ENCODE measurements at places on chromosomes 12 and 14.

DNA sequence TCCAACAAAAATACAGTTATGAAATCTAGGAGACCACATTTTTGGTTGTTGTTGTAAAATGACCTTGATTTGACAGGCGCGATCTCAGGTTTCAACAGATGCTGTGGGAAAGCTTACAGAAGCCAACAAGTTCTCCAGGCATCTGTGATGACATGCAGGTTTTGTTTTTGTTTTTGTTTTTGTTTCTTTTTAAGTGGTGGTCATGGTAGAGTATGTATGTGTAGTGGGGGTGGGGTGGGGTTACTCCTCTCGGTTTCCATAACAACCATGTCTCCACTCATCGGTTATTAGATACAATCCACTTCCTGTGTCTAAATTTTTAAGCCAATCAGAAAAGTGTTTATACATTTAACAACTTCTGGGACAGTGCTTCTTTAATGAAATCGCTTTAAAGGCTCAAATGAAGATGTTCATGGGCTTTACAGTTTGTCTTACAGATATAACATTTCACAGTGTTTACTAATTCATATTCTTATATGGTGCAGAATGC, 199.9 kb upstream of the FOXN3 start:
- DNase-seq, result no peak

GRCh38 chr14:104404922-104405321, 174.6 kb upstream of the C14orf180 start:
- no peak for DNase-seq

- DNase-seq, result no peak
Observed at GRCh38 chr14:77082356-77082755, 15.7 kb upstream of the CIPC start.

- DNase-seq, result no peak
Observed at GRCh38 chr12:34389378-34390170, 367.3 kb downstream of the ALG10 start.

- DNase-seq, result peak; percentile 32
Observed at GRCh38 chr12:29066011-29066588, 83.0 kb upstream of the FAR2 start.

- no peak for DNase-seq
Observed at GRCh38 chr12:3193755-3194154, 116.6 kb downstream of the TSPAN9 start.

GRCh38 chr14:85599939-85600338, 70.0 kb downstream of the FLRT2 start:
- DNase-seq, result no peak

DNA sequence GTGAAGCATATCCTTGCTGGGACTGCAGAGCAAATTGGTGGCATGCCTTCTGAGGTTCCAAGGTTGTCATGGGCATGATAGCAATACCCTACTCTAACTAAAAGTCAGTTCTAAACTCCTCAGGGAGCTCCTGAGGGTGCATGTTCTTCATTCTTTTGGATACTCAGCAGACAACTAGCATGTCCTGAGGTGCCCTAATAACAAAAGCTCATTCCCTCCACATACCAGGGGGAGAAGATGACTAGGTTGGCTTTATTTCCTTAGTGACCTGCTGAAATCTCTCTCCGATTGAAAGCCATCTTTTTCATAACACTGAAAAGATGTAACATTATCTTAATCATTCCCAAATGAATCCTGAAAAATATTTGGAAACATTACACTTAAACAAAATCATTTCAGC, 188.7 kb upstream of the IGF1 start:
- DNase-seq, result no peak

DNA sequence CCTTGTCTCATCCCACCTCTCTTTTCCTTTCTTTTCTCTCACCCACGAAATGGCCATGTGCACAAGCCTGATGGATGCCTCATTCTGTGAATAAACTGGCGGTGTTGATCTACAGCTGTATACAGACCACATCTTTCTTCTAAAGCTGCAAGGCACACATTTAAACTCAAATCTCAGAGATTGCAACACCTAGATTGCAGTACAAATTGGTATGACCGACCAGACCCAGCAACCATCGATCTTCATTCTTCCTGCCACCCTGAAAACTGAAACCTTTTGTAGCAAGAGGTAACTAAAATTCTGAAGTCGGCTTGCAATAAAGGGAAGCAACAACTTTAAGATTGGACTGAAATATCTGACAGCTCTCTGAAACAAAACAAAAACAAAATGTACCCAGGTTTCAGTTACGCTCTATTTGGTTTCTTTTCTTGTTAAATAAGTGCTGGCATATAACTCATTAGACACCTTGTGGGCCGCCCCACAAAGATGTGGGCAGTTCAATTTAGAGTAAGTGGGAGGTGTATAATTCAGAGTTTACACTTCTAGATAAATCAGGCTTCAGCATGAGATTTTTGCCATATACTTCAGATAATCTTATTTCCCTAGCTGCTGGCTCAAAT, 390.0 kb upstream of the NOVA1 start:
- DNase-seq, result no peak

DNA sequence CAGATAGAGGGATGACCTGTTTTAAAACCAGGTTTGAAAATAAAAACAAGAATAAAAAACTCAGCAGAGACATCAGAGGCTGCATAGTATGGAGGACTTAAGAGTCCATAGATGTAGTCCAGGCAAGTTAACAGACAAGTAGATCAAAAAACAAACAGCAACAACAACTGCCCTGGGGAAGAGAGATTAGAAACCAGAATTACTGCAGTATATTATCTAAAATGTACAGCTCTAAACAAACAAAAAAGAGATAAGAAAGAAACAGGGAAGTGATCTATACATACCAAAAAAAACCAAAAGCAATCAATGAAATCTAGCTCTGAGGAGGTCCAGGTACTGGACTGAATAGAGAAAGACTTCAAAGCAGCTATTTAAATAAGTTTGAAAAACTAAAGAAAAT, 48.8 kb downstream of the ACSM4 start:
- no peak for DNase-seq

DNA sequence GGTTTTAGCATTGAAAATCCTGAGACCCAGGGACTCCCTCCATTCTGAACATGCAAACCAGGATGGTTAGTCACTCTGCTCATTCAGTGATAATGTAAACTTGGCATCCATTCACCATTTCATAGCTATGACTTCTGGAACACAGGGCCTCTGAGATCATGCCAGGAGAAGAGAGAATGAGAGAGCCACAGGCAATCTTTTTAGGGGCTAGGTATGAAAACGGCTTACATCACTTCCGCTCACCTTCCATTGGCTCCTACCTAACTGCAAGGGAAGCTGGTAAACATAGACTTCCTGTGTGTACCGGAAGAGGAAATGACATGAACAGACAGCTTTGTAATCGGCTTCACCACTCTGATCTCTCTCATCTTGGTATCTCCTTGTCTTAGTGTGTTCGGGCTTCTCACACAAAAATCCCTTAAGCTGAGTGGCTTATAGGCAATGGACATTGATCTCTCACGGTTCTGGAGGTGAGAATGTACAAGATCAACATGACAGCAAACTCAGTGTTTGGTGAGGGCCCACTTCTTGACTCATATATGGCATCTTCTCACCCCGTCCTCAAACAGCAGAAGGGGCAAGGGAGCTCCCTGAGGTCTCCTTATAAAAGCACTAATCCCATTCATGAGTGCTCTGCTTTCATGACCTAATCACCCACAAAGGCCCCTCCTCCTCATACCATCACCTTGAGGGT, 465.9 kb upstream of the TBX3 start:
- no peak for DNase-seq

DNA sequence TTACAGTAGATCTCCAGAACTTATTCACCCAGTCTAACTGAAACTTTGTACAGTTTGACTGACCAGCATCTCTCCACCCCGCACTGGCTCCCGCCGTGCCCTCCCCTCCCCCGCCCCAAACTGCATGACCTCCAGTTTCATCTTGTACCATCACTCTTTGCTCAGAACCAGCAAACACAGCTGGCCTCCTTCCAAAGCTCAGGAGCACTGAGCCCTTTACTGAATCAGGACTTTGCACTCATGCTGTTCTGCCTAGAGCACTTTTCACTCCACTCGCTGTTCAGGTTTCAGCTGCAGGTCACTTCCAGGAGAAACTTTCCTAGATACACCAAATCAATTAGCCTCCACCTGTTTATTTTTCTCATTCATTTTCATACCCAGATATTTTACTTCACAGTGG, 455.3 kb upstream of the PDE3A start:
- DNase-seq, result no peak

- no peak for DNase-seq
Observed at GRCh38 chr14:59464486-59465315, 479 bp downstream of the GPR135 start.

DNA sequence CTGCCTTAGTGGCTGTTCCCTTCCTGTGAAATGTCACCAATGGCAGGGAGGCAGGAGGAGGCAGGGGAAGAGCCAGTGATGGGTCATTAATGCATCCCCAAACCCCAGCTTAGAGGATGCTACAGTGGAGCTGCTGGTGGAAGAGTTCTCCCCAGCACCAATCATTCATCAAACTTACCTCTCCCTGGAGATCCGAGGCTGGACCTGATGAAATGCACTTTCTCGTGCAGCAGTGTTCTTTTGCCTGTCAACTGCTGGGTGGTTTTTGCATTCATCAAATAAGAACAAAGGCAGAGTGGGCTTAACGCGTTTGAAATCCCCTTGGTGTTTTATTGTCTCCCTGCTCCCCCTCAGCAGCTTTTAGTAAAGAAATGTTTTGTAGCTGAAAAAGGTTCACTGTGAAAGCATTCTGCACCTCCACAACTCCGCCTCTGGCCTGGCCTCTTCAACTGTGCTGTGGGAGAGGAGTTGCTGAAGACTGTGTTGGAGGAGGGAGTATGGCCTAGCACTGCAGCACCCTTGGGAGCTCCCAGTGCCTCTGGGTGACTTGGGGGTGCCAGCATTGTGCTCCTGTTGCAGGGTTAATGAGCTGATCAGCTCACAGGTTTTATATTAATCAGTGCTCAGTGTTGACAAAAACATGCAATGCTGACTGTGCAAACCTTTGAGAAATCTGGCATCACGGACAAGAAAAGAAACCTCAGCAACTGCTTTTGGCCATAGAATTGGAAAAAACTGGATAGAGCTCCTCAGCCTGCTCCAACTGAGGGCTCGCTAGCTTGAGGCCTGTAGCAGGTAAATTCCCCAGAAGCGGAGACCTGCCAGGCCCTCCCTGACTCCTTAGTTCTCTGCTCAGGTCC, 14.4 kb downstream of the TSPAN9 start:
- DNase-seq, result no peak

DNA sequence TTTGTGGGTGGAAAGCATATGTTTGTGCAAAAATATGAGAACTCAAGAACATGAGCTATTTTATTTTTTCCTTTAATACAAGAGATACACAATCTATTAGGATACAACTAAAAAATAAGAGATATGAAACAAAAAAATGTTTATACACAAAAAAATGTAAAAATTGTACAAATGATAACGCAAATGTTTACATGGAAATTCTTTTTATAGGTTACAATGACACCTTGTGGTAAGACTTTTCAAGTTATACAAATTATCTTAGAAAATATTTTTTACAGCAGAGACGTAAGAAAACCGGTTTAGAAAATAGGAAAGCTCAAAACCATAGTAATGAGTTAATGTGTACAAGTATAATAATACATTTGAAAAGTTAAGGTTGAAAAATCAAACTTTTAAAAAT, 25.5 kb downstream of the CEP83 start:
- DNase-seq, result no peak

- DNase-seq, result no peak
Observed at GRCh38 chr12:63041601-63042000, 106.7 kb upstream of the PPM1H start.

DNA sequence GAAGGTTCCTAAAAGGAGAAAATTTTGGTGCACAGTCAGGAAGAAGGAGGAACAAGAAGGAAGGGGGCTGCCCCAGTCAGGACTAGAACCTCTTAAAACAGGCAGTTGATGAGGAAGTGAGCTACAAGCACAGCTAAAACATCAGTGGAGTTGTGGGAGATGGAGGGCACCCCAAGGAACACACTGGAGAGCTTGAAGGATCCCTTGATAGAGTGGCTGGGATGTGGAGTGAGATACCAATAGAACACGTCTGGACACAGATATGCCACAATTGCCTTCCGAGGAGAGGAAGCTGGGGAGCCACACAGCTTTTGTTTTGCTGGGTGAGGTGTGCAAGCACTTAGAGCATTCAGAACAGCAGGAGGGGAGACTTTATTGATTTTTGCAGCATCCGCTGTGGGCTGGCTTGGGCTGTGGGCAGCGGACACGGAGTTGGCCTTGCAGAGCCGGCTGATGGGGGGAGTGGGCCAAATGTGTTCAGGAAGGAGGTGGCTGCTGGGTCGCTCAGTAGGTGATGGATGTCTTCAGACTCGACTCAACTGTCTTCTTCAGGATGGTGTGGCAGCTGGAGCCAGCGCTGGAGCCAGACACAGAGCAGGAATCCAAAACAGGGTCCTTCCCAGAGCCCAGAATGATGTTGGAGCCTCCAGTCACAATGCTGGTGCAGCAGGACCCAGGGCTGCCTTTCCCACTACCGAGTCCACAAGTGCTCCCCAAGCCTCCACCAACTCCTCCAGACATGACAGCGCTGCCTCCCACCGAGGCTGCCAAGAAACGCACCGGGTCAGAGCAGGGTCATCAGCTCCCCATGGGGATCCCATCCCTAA, 4.7 kb upstream of the KRT79 start:
- DNase-seq, result no peak

- DNase-seq, result peak; percentile 11
Observed at GRCh38 chr12:3777206-3777809, 24.4 kb upstream of the CRACR2A start.

DNA sequence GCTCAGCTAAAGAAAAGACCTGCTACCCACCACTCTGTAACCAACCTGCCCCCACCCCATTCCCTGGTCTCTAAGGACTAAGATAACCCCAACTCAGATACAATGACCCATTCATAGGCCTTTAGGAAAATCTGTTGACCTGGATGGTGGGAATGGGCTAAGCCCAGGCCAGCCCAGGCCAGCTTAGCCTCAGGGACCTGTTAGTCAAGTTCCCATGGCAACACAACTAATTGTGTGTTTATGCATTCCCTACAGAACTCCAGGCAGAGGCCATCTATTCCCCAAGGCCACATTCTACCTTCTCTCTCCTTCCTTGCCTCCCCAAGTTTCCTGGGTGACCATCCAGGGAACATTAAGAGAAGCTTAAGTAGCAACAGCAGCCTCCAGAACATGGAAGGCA, 16.1 kb upstream of the KRT8 start:
- DNase-seq, result no peak

DNA sequence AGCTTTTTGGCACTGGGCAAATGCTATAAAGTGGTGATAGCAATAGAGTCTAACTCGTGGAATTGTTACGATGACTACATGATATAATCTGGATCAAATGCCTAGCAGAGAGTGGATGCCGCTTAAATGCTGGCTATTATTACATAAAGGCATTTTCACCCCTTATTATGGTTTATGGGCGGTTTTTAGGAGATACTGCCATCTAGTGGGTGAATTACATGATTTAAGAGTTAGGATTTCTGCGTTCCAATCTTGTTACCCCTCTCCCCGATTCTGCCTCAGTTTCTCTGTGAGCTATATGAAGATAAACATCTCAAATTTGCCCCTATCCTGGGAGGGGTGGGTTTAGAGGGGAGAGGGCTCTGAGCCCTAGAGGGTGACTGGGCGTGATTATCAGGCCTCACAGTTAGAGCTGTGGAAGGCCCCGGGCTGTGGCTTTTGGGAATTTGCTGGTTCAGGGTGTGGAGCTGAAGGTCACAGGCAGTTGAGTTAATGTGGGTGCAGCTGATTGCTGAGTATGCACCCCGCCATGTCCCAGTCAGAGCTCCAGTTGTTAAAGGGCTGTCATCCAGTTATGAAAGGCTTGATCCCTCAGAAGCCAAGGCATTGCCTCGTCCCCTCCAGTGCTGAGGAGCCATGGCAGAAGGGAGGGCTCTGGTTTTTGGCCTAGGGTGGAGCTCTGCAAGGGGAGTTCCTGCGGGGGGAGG, 14.4 kb downstream of the CLSTN3 start:
- no peak for DNase-seq

GRCh38 chr12:42589465-42590329, at the start of gene PRICKLE1:
Gene PRICKLE1 (minus strand): TSS chr12:42589746. CDS start chr12:42472516, 117,230 bp downstream.
- no peak for DNase-seq
